ENCODE measurements at places on chromosomes 1 and 21. TPM values are rescaled to one million over a fixed set of nuclear protein-coding genes. Genes with fewer than 3 reads are reported as not detected.
A peak's percentile ranks its signal among the peaks of the same experiment; 100 is the strongest.

Gene ASTN1
- polyA plus RNA-seq: 0.06 TPM

Gene AMPD2
- polyA plus RNA-seq: 16.7 TPM

Gene BMP8B
- 0.77 TPM for polyA plus RNA-seq

Gene MIXL1
- 0.03 TPM for polyA plus RNA-seq

Gene ENSA
- polyA plus RNA-seq: 184 TPM

Gene C1QB
- polyA plus RNA-seq: 354 TPM

Gene OR2AK2
- not detected for polyA plus RNA-seq

DNA sequence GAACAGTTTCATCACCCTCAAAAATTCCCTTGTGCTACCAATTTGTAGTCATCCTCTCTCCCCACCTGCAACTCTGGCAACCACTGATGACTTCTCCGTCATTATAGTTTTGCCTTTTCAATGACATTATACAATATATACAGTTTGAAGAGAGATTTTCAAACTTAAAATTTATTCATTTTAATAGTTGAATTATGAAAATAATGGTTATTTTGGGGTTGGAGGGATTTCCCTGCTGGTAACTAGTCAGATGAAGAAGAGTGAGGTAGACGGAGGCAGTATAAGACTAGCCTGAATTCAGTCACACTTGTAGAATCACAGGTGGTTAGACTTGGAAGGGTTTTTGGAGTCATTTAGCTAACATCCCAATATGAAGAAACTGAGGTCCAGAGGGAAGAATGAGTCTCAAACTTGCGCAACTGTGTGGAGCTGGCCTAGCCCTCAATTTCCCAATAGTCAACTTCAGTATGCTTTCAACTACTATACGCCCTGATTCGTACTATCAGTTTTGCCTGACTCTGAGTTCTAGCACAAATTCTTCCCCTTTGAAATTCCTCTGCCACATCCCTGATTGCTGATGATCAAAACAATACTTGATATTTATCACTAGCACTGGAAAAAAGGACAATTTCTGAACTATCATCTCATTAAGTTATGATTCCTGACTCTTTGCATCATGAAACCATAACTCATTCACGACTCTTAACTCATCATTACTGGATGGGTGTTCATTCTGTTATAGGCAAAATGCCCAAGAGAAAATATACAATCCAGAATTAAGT is 54.2 kb downstream of the VANGL2 start:
- no peaks in the 10 kb centered on the region for H3K4me1 ChIP-seq
- H3K27ac ChIP-seq: no peak overlapping the region
- no peak for DNase-seq
- no peaks in the 10 kb centered on the region for H3K36me3 ChIP-seq
- no peaks in the 10 kb centered on the region for H3K27me3 ChIP-seq

DNA sequence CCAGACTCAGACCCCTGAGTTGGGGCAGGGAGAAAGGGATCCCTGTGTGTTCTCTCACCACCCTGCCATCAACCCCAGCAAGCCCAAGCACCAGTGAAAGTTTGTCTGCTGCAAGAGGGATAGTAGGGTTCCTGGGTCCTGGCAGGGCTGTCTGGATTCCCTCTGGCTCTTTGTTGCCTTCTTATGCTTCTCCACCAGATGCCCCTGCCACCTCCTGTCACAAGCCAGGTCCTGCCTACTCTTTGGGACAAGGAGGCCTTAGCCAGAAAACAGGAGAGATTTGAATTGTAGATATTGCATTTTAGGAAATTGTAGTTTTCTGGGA is 21.7 kb downstream of the UBE2T start:
- H3K27me3 ChIP-seq: no peaks in the 10 kb centered on the region
- H3K36me3 ChIP-seq: no peaks in the 10 kb centered on the region
- no peak overlapping the region for H3K27ac ChIP-seq
- H3K4me1 ChIP-seq: no peaks in the 10 kb centered on the region
- no peak for DNase-seq
- no peak overlapping the region for H3K4me3 ChIP-seq

DNA sequence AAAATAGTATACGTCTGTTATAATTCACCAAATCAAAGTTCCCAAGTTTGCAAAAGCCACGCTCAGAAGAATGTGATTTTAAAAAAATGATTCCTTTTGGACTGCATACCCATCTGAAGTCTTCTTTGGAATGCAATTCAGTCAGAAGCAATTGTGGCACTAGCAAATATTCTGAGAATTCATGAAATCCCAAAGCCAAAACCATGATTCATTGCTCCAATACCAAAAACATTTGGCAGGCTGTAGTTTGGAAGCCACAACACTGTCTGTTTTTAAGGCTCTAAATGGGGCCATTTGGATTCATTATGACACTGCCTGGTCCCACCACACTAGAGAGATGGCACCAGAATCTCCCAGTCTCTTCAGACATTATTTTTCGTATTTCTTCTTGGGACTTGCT is 21.8 kb upstream of the LRRC53 start:
- no peak overlapping the region for H3K4me3 ChIP-seq
- H3K36me3 ChIP-seq: no peaks in the 10 kb centered on the region
- DNase-seq: no peak
- no peak overlapping the region for H3K27ac ChIP-seq
- no peaks in the 10 kb centered on the region for H3K4me1 ChIP-seq

- peak; percentile 56 for DNase-seq
- peaks cover 51% of the 10 kb centered on the region for H3K36me3 ChIP-seq
- H3K4me3 ChIP-seq: no peak overlapping the region
- H3K27ac ChIP-seq: peak overlapping the region; percentile 55
- H3K4me1 ChIP-seq: no peaks in the 10 kb centered on the region
Measured at GRCh38 chr1:207808322-207808705, 56.5 kb downstream of the CD46 start.

DNA sequence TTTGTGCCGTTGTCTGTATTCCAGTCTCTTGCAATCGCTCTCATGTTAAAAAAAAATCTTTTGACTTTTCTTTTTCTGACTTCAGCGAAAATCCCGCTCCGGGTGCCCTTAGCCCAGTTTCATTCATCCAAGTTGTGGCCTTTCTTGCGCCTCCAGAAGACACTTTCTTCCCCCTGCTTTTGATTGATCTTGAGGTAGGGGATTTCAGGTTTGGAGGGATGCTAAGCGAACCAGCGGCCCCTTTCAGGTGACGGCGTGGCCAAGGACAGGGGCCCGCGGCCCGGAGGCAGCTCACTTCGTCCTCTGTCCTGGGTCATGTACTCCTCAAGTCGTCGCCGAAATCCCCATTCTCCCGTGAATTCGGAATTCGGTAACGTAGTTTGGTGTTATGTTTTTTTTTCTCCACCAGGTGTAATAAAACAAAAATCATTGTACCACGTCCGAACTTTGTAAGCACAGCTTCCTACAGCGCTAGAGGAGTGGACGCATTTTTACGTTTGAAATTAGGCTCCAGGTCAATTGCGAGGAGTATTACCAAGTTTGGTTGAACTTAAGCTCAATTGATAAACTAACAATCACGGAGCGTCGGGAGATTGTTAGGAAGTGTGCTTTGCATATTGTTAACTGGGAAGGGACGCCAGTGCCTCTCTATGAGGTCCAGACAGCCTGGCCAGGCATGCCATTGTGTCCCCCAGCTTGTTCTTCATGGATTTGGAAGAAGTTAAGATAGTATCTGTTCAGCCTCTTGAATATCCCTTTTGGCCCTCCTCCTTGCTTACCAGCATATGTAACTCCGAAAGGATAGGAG is 1.1 kb downstream of the MRPS6 start:
- H3K4me3 ChIP-seq: peak overlapping the region; percentile 91
- no peaks in the 10 kb centered on the region for H3K36me3 ChIP-seq
- H3K4me1 ChIP-seq: peaks cover 21% of the 10 kb centered on the region
- DNase-seq: peak; percentile 22

DNA sequence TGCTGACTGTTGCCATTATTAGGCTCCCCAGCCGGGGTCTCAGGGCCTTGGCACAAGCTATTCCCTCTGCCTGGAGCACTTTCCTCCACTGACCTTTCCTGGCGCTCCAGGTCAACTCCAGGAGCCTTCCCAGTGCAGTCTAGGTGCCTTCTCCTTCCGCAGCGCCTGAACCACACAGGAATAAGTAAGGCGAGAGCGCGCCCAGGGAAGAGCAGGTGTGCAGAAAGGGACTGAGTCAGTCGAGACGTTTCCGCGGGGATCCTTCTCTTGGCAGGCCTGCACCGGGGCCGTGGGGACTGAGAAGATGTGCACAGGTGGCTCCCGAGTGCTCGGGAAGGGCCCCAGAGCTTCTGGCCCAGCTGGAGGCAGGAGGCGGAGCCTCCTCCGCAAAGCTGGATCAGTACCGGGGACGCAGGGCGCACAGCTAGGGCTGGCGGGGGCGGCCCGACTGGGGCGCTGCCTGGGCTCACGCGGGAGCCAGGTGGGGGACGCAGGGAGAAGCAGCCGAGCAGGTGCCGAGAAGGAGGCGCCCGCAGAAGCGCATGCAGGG is 765 bp upstream of the BMP8A start:
- H3K27ac ChIP-seq: no peak overlapping the region
- H3K4me1 ChIP-seq: no peaks in the 10 kb centered on the region
- no peak for DNase-seq

- no peak overlapping the region for H3K27ac ChIP-seq
- no peak overlapping the region for H3K4me3 ChIP-seq
- DNase-seq: no peak
Measured at GRCh38 chr1:25758466-25759070, 41.4 kb upstream of the SELENON start.

GRCh38 chr1:6181347-6181770 is 1.2 kb upstream of the CHD5 start:
- H3K27ac ChIP-seq: no peak overlapping the region
- H3K4me3 ChIP-seq: no peak overlapping the region
- no peaks in the 10 kb centered on the region for H3K4me1 ChIP-seq

- no peak for DNase-seq
- peaks cover 14% of the 10 kb centered on the region for H3K4me1 ChIP-seq
- H3K36me3 ChIP-seq: peaks cover 3% of the 10 kb centered on the region
- no peak overlapping the region for H3K27ac ChIP-seq
- no peaks in the 10 kb centered on the region for H3K27me3 ChIP-seq
- H3K4me3 ChIP-seq: no peak overlapping the region
Measured at GRCh38 chr1:167995038-167995437, 58.2 kb upstream of the MPC2 start.

- peaks cover 5% of the 10 kb centered on the region for H3K4me1 ChIP-seq
- H3K4me3 ChIP-seq: peak within 1 kb of the TSS; percentile 70
- peak within 1 kb of the TSS; percentile 93 for H3K27ac ChIP-seq
Measured at GRCh38 chr21:37072988-37073416, at the start of the genes PIGP and TTC3. Gene PIGP (minus strand): TSS chr21:37073071. CDS start chr21:37072515, 556 bp downstream. Gene TTC3 (plus strand): TSS chr21:37073254. CDS start chr21:37087258, 14,004 bp downstream.

GRCh38 chr1:54884768-54885167 is 2.2 kb downstream of the DHCR24 start:
- peaks cover 3% of the 10 kb centered on the region for H3K4me1 ChIP-seq
- no peak for DNase-seq
- no peak overlapping the region for H3K27ac ChIP-seq
- H3K4me3 ChIP-seq: peak overlapping the region; percentile 28
- no peaks in the 10 kb centered on the region for H3K27me3 ChIP-seq
- H3K36me3 ChIP-seq: peaks cover 2% of the 10 kb centered on the region

DNA sequence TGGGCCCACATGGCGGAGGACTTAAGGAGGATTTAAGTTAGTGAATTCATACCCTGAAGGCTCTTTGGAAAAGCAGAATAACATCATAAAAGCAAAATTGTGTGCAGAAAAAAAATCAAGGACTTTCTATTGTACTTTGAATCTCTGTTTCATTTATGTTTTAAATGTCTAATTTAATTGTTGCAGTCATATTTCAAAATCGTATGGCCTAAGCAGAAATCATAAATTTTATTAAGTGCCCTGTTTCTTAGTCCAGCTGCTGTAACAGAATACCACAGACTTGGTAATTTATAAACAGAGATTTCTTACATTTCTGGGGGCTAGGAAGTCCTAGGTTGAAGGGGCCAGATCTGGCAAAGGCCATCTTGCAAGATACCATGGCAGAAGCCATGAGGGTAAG is 555.6 kb downstream of the LTN1 start:
- H3K4me3 ChIP-seq: no peak overlapping the region
- no peaks in the 10 kb centered on the region for H3K36me3 ChIP-seq
- H3K27me3 ChIP-seq: no peaks in the 10 kb centered on the region
- no peak overlapping the region for H3K27ac ChIP-seq

Measured in lung (tissue), 17 donors.